Fibroblast of mammary gland (primary cell): ENCODE measurements at places on chromosomes 13 and 19.
A peak's percentile ranks its signal among the peaks of the same experiment; 100 is the strongest.

DNA sequence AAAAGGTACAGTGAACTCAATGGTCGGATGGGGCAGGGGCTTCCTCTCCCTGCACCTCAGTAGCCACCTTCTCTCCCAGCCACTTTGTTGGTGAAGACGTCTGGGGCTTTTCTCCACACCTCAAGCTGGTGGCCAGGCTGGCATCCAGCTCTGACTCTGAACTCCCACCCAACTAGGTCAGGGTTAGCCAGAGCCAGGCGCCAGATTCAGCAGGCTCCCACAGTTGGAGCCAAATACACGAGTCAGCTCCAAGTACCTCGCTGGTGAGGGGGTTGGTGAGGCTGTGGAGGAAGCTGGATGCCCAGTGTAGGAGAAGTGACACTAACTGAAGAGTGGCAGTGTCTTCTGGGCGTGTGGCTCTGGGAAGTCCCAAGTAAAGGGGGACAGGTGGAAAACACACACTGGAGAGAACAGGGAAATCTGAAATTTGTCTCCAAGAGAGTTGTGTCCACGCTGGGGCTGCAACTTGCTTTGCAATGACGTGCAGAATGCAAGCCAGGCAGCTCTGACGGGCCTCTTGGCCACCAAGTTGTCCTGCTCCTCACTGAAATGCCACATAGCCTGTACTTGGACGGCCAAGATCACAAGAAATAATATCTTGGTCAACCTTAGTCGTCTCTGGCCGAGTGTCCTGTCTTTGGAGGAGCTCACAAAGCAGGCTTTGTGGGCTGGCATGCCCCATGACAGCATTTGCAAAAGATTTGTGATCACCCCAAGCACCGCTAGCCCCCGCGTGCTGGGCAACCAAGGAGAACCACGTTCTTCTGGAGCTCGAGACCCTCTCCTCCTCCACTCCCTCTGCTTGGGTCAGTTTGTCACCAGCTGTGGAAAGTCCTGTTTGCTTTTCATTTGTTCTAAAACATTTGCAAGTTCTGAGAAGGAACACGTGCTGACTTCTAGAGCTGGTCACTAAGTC lies 18.1 kb downstream of the SLC7A1 start:
- DNase-seq, result peak; percentile 50

DNA sequence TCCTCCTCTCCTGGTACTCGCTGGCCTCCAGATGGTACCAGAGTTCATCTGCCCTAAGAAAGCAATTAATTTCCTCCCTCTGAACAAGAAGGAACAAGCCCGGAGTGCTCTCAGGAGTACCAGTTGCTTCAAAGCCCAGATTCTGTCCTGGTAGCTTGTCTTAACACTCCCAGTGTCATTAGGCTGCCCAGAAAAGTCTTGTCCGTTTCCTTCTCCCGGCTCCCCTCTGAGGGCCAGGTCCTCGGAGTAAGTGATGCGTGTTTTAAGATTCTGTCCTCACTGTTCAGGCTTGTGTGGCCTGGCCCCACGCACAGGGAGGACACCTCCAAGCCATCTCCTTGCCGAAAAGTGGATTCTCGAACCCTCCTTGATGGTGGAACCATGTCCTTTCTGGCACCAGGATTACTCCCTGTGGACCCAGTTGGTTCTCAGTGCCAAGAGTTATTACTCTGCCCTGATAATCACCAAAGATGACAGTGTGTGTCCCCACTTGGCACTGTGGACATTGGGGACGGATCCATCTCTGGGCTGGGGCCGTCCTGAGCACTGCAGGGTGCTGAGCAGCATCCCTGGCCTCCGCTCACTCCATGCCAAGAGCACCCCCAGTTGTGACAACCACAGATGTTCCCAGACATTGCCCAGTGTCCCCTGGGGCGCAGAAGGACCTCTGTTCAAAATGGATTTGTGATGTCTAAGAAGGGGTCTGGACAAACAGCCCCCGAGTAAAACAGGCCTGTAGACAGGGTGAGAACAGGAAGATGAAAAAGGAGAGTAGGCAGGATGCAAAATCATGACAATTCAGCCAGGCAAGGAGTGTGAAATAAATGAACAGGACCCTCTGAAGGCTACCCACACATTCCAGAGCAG lies 52.4 kb downstream of the RFX2 start:
- no peak for DNase-seq

DNA sequence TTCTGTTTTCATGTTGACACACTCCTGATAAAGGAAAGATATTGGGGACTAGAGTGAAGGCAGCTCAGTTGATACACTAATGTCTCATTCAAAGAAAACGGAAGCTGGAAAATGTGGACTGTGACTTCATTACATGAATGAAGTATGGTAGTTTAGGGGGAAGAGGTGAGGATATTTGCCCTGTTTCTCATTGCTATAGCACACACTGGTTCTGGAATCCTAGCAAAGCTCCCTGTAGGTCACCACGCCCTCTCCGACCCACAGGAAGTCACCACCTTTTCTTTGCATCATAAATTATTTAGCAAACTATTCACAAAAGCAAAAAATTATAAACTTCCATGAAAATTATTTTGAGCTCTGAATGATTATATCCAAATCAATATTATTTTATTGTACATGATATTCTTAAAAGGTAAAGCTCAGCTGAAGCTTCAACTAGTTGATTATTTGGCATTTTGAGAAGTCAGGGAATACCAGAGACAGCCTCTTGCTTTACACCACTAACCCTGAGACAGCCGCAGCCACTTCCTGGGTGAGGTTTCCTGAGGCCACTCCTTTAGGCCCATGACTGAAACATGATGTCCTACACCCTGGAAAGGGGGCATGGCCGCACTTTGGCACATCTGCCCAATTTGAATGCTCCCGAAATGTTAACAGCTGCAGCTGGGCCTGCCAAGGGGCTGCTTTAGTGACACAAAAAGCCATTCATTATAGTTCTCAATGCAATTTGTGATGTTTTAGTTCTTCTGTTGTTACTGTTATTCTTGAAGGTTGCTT lies 50.0 kb upstream of the WDFY2 start:
- DNase-seq, result no peak

DNA sequence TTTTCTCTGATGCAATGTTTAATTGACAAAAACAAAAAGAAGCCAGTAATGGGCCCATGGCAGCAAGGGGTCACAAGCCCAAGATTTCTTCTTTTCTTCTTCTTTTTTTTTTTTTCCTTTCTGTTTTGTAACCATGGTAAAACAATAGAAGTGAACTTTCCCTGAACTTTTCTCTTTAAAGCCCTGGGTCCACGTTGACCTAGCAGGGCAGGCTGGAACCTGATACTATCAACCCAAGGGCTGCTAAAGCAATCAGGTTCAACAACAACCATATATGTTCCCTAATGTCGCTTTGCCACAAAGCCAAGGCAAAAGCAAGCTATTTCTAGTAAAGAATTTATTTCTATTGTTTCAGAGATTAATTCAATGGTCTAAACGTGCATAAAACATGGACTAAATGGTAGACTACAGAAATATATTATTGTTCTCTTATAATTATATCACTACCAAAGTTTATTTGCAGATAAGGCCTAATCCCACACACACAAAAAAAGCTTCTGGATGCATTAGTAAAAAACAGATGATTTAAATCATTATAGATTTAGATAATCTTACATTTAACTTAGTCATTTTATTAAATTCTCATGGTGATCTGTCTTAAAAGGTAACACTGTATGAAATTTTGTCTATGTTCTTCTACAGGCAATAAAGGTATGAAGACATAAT lies 153.9 kb downstream of the DACH1 start:
- no peak for DNase-seq

GRCh38 chr19:35896643-35897040 lies 3.7 kb downstream of the NFKBID start:
- DNase-seq, result no peak

DNA sequence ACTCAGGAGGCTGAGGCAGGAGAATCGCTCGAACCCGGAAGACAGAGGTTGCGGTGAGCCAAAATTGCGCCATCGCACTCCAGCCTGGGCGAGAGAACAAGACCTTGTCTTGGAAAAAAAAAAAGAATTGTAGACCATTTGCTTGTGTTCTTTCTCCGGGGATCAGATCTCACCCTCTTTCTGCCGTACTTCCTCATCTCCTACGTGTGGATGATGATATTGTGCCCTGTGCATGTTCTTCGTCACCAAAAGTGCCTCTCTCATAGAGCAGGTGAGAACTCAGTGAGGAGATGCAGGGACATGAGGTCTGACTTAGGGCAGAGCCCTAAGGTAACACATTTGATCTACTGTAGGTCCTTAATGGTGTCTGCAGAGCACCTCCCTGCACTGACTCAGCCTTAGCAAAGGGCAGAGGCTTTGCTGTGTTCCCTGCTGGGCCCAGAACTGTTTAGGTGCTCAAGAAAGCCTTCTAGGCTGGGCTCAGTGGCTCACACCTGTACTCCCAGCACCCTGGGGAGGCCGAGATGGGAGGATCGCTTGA lies 1.3 kb downstream of the APOC2 start:
- no peak for DNase-seq

- DNase-seq, result no peak
These were observed 557 bp downstream of the ZNF524 start for GRCh38 chr19:55600662-55601028.
